ENCODE measurements at places on chromosomes 2 and 18. TPM values are rescaled to one million over a fixed set of nuclear protein-coding genes. Genes with fewer than 3 reads are reported as not detected.

DNA sequence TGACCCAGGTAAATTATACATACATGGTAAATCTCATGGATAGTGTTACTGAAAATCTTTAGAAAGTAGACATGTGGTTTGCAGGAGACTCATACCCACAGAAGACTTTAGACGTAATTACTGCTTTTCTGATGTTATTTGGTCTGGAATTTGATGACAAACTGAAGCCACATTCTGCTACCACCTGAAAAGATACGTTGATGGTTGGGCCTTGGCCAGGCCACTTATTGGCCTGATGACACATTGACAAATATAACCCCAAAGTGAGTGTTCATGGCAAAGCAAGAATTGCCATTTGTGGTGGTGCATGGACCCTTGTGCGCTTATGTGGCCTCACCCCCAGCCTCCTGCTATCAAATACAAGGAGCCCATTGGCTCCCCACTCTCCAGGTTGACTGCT is 155.6 kb downstream of the METTL4 start:
- no peak for DNase-seq

DNA sequence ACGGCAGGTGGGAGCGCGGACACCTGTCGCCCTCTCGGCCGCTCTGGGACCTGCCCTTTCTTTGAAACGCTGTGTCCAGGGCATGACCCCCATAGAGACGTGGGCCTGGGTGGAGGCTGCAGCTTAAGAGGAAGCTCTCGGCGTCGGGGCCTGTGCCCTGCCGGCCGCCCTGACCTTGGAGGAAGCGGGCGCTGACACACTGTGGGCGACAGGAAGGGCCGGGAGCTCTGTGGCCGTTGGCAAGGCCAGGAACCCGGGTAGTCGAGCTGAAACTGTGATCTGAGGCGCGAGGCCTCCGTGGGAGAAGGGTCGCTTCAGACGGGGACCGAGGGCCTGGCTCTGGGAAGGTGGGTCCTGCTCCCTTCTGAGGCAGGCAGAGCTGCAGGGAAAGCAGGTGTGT is 28.2 kb downstream of the KCNG2 start:
- DNase-seq = no peak

- no peak for DNase-seq
Observed at GRCh38 chr2:240464514-240465241, 29.2 kb downstream of the GPC1 start.

GRCh38 chr18:75854174-75854573 is 426.7 kb upstream of the SMIM21 start:
- DNase-seq = no peak

- DNase-seq = no peak
Observed at GRCh38 chr2:240783819-240784621, 36.0 kb downstream of the KIF1A start.

GRCh38 chr2:238027058-238027457 is 33.7 kb upstream of the SCLY start:
- DNase-seq = no peak

GRCh38 chr18:49722477-49722876 is 90.9 kb downstream of the ACAA2 start:
- DNase-seq = no peak

- no peak for DNase-seq
Observed at GRCh38 chr2:232898592-232899543, 28.8 kb downstream of the SNORC start.

DNA sequence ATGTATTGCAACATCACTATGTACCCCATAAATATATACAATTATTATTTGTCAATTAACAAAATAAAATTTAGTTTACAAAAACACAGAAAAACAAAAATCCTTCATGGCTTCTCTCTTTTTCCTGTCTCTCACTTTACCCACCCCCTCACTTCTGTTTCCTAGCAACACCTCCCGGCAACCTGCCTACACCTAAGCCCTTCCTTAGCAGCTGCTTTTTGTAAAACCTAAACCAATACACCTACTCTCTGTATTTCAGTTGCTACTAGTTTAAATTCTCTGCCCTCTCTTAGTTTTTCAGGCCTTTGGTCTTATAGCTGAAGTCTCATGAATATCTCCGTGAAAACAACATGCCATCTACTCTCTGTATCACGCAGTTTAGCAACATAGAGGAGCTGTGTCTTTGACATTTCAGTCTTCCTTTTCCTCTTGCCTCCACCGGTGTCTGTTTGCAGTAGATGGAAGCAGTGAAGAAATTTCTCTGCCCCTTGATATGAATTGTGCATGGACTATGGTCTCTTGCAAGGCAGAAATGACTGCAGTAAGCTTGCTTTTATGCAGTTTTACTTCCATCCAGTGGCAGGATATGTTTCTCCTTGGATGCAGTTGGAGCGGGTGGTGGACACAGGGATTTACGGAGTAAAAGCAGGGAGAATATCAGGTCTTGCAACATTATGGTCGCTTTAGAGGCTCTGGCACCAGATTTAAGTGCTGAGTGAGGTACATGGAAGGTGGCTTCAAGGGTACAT is 42.0 kb upstream of the ZDBF2 start:
- DNase-seq = no peak

DNA sequence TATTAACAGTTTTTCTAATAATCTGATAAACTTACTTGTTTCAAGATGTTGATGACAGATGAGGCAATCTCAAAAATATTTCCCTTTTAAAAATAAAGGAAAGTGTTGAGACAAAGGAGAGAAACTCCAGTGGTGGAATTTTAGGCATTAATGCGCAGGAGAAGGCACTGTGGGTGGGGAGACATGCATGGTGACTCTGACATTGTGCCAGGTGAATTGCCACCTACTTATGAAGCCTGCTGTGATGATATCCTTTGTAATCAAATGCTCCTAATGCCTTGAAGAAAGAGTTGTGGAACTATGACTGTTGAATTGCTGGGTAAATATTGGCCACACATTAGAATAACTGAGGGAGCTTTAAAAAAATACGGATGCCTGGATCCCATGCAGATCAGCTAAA is 101.4 kb downstream of the PLA2R1 start:
- no peak for DNase-seq

- DNase-seq = no peak
Observed at GRCh38 chr18:13762690-13763439, 36.4 kb downstream of the RNMT start.

DNA sequence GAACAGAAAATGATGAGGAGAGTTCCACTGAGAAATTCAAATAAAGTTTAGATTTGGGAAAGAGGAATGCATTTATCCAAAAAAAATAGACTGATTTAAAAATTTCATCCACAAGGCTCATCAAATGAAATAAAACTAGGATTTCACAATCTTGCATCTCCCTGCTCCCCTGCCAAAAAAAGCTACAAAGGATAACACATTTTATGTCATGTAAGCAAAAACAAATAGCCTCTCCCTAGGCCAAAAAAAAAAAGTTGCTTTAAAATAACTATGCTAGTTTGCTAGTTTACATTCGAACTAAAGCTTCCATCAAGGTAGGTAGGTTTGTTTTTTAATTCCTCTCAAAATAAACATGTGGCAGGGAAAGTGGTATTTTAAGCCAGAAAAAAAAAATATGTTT is 465.5 kb upstream of the ID2 start:
- DNase-seq = peak; percentile 48

DNA sequence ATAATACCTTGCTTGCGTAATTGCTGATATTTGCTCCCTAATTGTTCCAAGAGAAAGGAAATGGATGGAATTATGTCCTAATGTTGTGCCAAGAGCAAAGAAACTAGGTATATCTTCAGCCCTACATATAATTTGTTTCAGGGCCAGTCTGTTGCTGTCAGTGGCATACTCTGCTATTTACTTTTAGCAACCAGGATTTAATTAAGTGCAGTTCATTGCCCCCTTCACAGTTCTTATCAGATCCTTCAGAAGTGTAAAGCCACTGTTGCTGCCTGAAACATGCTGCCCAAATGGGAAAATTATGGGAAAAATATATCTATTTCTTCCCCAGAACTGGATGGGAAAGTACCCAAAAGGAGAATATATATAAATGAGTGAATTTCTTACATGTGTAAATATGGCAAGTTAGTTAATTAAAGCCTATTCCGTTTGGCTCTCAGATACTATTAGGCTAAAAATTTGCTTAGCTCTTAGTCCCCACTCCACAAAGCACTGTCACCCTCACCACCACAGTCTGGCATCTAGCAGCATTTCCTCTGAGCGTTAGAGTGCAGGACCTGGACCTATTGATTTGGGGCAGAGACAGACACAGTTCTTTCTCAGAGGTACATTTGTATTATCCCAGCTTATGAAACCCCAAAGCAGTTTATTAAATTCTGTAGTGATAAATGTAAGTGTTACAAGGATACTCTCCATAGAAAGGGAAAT is 72.8 kb upstream of the DTNA start:
- no peak for DNase-seq

- no peak for DNase-seq
Observed at GRCh38 chr18:35682281-35682867, 100.8 kb downstream of the GALNT1 start.

The CREG2 gene
- total RNA-seq = 0.20 TPM

The RAB31 gene
- total RNA-seq = 31.1 TPM

The SPDYA gene
- 3.3 TPM for total RNA-seq

The INHBB gene
- 7.1 TPM for total RNA-seq

Measured in skin of body (tissue), 3 donors.